ENCODE measurements at places on chromosomes 1 and 21. TPM values are rescaled to one million over a fixed set of nuclear protein-coding genes. Genes with fewer than 3 reads are reported as not detected.
A peak's percentile ranks its signal among the peaks of the same experiment; 100 is the strongest.

AMY1C gene
- total RNA-seq: not detected

DNA sequence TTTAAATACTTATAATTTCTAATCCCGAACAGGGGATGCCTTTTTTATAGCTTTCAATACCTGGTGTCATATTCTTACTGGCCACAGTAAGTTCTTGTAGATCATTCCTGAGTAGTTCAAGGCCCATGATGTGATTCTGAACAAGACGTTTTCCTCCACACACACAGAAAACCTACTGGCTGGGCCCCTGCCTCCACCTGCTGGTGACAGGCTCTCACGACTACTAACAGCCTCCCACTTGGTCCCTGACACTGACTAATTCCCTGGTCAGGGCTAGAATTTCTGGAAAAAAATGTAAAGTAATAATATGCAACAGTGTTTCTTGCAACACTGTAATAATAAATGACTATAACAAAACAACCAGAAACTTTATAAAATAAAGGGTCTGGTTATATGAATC, 50.4 kb upstream of the RIPK4 start:
- DNase-seq: no peak

- DNase-seq: no peak
Observed at GRCh38 chr1:109732390-109732881, 8.4 kb downstream of the GSTM3 start.

DNA sequence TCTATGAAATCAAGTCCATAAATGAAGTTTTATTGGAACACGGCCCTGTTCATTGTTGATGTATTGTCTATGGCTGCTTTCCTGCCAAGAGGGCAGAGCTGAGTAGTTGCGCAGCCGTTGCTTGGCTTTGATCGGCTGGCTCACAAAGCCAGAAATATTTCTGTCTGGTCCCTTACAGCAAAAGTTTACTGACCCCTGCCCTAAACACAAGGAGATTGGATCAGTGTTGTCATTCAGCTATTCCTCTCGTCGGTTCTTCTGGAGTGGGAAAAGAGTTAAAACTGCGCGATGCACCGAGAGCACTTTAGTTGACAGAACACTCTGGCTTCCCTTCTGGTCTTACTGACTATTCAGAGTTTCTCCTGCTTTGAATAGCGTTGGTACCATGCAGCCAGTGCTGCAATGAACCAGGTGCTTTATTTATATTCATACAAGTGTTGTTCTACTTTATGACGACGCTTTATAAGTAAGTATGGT, 868 bp downstream of the ZBTB40 start:
- no peak for DNase-seq

CELA3B gene
- total RNA-seq: not detected

DNA sequence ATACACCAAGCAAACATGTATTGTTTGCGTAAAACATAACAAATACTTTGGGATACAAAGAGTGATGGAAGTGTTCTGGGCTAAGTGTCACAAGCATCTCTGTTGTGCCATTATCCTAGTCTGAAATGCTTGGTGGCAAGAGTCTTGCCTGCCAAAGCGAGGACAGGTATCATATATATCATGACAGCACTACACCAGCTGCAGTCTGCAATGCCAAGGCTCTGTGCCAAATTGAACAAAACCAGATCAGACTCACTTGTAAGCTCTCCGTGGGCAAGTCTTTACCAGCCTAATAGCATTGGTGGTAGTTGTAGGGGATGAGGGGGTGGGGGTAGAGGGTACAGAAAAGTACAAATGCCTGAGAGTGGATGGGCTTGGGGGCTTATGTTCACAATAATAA, 119.2 kb downstream of the RWDD3 start:
- no peak for DNase-seq

GRCh38 chr1:200856716-200857357, 15.9 kb upstream of the GPR25 start:
- DNase-seq: no peak

- DNase-seq: no peak
Observed at GRCh38 chr1:38840281-38840680, 19.3 kb downstream of the RRAGC start.

DNA sequence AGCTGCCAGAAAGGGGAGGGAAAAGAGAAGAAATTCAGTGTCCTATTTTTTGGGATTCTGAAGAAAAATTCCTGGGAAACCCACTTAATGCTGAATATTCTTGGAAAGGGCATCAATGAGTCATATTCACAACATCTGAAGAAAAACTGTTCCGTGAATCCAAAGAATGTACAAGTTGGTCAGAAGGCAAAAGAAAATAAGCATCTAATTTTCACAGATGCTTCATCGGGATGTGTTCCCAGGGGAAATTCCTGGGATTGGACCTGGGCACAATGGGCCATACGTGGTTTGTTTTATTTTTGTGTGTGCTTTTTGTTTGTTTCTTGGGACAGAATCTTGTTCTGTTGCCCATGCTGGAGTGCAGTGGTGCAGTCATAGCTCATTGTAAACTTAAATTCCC, 112.2 kb downstream of the MAP3K21 start:
- DNase-seq: no peak

GRCh38 chr1:68173936-68174737, 58.2 kb downstream of the WLS start:
- peak; percentile 86 for DNase-seq

DNA sequence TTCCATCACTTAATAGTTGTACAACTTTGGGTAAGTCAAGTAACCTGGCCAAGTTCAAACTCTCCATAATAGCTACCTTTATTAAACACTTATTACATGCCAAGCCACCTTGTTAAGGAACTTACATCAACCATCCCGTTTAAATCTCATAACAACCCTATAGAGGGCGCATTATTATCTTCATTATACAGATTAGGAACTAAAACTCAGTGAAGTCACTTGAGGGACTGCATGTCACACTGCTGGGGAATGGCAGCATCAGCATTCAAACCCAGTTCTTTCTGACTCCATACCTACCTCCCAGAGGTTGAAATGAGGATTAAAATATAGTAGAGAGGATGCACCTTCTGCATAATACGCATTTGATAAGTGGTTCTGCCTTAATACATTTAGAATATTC, 47.1 kb upstream of the PLA2G2C start:
- no peak for DNase-seq

DNA sequence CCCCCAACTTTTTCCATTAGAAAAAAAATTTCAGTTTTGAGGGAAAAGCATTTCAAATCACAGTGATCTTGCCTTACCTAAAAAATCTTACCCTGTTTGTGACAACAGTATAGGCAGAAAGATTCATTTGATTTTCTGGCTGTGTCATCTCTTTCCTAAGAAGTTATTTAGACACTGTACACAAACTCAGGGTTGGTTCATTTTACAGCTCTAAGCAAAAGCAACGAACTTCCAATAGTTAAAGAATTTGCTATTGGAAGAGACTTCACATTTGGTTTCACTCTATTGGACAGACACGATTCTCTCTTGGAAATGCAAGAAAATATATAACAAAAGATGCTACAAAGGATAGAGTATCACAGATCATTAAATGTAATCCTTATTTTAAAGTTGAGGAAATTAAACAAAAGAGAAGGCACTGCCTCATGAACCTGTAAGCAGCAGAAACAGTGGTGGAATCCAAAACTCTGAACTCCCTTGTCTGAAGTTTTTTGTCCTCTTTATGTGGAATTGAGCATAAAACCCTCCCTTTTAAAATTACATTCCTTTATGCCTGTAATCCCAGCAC, 20.8 kb downstream of the EYA3 start:
- no peak for DNase-seq

SYT6 gene
- total RNA-seq: 0.47 TPM

DNA sequence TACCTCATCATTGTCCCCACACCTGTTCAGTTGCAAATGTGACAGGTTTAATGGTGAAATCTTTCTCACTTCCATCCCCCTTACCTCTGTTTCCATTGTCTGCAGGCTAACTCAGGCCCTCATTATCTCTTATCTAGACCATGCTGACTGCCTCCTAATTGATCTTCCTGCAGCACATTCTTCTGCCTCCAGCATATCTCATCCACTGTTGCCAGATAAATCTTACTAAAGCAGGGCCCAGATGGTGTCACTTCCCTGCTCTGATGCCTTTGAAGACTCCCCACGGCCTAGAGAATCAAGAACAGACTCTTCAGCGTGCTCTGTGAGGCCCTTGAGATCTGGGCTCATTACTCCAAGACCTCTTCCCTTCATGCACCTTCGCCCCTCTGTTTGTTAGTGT, 230.1 kb downstream of the DUSP10 start:
- DNase-seq: no peak

- DNase-seq: no peak
Observed at GRCh38 chr1:204361781-204362180, 2.1 kb upstream of the PLEKHA6 start.

RHD gene
- not detected for total RNA-seq

DNA sequence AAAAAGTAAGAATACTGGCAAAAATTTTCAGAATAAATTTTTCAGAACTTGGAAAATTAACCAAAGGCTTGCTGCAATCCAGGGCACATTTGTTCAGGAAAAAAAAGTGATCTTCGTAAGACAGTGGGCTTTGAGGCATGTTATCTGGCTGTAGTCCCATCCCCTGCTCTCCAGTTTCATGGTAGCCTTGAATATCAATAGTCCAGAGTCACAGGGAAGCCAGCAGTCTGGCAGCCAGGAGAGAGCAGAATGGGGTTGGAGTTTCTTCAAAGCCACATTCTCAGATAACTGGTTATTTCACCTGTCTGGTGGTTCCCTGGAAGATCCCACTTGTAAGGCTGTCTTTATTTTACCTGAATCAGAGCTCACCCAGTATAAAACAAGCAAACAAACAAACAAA, 669.3 kb downstream of the MATN1 start:
- no peak for DNase-seq
